NCI-H446 treated with DMSO at 0.1 percent for 48 hours (cell line): ENCODE measurements at places on chromosomes 3 and 15.

DNA sequence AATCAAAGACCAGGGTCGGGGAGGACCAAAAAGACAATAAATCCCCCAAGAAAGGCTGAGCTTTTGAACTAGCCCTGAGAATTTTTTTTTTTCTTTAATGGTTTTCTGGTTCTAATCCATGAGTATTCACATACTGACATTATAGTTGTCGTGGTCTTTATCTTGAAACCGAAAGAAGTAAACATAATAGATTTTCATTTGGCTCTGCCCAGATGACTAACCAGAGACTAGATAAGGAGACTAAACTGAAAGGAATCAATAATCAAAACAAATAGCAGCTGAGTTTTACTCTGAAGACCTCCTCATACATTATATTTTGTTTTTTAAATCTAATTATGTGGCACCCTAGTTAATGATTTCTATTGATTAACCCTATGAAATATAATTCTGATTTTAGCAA lies 381.4 kb downstream of the CNTN3 start:
- no peak for DNase-seq

- DNase-seq = no peak
These were observed 27.5 kb downstream of the AQP9 start for GRCh38 chr15:58165661-58166060.

GRCh38 chr3:186118692-186119091 lies 9.8 kb upstream of the ETV5 start:
- DNase-seq = no peak

DNA sequence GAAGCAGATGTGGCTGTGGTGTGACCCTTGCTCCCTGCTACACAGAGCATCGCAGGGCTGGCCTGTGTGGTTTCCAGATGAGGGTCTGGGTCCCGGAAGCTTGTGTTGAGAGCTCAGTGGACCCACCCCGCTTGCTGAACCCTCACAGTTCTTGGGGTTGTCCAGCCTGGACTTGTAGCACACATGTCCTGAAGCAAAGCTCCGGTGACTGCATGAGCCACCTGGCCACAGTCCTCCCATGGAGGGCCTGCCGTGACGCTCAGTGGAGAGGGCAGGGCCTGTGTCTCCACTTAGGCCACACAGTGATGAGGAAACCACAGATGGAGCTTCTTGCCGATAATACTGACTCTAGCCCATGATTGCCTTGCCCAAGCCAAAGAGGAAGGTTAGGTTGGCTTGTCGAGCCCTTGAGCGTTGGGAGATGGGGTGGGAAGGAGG lies 62.6 kb downstream of the RGMA start:
- no peak for DNase-seq

DNA sequence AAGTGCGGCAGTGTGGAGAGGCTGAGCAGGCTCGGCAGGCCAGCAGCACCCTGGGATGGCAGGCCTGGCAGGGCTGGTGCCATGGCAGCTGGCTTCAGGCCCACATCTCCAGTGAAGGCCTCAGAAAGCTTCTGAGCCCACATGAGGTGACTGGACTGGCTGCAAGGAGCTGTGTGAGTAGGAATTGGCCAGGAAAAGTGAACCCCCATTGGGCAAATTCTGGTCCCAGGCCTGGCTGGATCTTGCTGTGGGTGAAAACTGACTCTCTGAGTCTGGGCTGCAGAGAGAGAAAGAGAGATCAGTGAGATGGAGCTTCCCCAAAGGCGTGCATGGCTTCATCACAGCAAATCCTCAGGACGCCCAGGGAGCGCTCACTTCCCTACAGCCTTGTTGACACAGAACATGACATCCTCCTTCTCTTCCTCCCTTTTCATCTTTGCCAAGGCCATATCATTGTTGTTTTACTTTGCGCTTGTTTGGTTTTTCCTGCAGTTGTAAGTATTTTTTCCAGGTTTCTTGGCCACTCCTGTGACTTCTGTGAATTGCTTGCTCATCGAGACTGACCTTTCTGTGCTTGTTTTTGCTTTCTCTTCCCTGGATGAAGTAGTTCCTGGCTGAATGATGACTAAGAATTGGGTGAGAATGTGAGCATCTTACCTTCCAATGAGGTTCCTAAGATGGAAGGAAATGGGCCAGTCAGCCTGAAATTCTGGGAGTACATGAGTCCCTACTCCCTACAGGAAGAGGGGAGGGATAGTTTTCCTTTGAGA lies 299.1 kb downstream of the TLE3 start:
- no peak for DNase-seq

DNA sequence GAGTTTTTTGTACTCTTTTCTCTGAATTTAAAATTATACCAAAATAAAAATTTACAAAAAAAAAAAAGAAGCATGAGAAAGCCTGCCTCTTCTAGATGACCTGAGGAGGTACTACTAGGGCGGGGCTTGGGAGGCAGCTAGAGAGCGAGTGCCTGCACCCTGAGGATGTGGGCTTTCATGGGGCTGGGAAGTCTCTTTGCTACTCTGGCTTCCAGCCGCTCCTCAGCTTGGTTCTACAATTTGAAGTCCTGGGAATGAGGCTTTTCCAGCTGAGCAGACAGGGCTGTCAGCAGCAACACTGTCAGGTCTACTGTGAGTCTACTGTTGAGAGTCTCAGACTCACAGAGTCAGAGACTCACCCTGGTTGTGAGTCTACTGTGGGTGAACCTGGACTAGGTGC lies 8.2 kb upstream of the PSTPIP1 start:
- no peak for DNase-seq

DNA sequence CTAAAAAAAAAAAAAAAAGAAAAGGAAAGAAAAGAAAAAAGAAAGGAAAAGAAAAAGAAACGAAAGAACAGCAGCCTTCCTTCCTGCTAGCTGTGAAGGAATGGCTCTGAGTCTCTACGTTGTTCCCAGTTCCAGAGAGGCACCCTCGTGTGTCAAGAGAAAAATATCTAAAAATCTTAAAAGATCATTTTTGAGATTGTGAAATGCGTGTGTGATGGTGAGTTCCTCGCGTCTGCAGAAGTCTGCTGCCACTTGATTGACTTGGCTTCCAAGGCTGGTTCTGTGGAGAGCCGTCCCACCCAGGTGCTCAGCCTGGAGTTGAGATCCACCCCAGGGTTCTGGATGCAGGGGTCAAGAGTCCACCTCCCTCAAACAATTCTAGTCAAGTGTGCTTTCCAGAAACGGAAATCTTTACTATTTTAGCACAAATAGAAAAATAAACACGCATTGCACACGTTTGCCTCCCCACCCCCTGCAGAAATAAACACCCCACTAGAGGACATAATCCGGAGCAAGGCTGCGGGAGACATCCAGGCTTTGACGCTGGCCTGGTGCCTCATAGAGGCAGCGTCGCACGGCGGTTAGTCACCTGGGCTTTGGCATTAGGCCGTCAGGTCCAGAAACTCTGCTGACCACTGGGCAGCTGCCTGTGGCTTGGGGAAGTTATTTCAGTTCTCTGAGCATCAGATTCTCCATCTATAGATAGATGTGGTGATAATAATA lies 265.4 kb downstream of the FAM43A start:
- DNase-seq = no peak

GRCh38 chr3:190121061-190121377 lies 322 bp upstream of the P3H2 start:
- no peak for DNase-seq

GRCh38 chr3:104286645-104287044 lies 1080.1 kb upstream of the ALCAM start:
- DNase-seq = no peak

GRCh38 chr15:65990298-65990981 lies 121.1 kb downstream of the RAB11A start:
- no peak for DNase-seq

DNA sequence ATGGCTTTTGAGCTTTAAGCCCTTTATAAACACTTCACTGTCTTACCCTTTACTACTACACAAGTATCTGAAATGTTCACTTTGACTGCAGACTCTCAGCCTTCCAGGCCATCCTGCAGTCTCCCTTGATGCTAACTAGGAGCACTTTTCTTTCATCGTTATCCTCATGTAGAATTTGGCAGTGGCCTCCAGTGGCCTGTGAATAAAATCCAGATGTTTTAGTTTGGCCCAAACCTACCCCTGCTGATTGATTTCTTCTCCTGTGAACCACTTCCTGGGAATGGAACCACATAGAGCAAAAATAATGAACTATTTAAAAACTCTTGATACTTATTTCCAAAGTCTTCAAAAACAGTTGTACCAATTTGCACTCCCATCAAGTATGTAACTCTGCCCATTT lies 271.9 kb downstream of the FEZF2 start:
- no peak for DNase-seq

DNA sequence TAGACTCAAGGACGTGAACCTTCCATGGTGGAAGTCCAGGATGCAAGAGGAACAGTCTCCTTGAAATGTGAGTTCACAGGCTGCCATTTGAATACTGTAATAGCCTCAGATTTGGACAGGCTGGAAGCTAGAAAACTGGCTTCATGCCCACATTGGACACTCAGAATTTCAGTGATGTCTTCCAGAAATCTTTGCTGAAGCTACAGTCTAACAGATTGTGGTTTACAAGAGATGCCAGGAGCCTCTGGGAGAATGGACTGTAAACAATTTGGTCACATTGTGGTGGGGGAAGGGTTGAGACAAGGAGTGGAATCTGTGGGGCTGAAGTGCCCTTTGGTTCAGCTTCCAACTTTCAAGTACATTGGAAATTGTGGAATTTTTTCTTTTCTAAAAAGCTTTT lies 252.0 kb upstream of the PROK2 start:
- DNase-seq = no peak

DNA sequence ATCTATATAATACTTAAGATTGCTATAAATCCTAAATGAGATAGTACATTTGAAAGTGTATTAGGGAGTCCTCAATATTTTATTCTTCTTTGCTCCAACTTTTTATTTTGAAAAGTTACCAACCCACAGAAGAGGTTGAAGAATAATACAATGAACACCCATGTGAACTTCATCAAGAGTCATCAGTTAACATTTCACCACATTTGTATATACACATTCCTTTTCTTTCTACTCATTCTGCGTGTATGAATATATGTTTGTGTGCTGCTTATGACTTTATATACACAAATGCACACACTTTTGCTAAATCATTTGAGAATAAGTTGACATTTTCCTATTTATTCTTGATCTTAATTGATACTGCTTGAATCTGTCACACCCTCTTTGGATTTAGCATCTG lies 193.3 kb upstream of the CGNL1 start:
- DNase-seq = no peak

- DNase-seq = no peak
These were observed 8.9 kb downstream of the GORASP1 start for GRCh38 chr3:39098473-39099000.

- no peak for DNase-seq
These were observed 57.4 kb downstream of the HRH1 start for GRCh38 chr3:11211531-11212298.
